ENCODE measurements at places on chromosomes 2 and 18.

DNA sequence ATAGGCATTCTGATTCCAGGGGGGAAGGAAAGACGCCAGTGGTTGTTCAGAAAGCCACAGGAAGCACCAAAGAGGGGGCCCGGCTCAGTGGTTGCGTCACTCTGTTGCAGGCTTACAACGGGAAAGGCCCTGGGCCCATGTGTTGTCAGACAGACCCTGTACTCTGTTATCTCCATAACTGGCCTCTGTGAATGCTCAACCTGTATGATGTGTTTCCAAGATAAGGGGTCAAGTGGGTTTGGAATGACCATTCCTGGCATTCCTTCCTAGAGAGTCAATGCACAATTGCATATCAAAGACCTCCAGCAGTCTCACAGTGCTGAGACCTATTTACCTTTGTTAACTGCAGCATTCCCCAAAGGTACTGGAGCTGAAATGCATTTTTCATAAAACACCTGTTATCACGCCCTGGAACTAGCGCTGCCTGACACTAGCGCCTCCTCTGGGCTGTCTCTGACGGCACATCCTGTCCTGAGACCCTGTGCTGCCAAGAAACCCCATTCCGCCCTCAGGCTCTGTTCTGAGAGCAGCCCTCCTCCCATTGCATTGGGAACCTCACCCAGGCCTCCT, 13.2 kb upstream of the LRRFIP1 start:
- DNase-seq = no peak

- no peak for DNase-seq
These were observed 31.0 kb downstream of the RNF125 start for GRCh38 chr18:32049393-32050171.

DNA sequence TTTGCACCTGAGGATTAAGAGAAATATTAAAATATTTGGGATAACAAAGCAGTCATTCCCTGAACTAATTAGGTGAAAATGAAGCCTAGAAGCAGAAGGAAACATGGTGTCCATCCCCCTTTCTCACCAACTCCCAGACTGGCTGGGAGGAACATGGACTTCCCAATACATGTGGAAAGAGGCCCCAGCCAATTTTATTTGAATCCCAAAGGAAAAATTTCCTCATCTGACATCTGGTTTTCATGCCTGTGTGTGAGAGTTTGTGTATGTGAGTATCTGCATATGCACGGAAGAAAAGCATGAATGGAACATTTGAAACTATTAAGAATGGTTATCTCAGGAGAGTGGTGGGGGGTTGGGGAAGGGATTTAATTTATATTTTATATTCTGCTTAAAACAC, 84.3 kb downstream of the COPS8 start:
- DNase-seq = no peak

DNA sequence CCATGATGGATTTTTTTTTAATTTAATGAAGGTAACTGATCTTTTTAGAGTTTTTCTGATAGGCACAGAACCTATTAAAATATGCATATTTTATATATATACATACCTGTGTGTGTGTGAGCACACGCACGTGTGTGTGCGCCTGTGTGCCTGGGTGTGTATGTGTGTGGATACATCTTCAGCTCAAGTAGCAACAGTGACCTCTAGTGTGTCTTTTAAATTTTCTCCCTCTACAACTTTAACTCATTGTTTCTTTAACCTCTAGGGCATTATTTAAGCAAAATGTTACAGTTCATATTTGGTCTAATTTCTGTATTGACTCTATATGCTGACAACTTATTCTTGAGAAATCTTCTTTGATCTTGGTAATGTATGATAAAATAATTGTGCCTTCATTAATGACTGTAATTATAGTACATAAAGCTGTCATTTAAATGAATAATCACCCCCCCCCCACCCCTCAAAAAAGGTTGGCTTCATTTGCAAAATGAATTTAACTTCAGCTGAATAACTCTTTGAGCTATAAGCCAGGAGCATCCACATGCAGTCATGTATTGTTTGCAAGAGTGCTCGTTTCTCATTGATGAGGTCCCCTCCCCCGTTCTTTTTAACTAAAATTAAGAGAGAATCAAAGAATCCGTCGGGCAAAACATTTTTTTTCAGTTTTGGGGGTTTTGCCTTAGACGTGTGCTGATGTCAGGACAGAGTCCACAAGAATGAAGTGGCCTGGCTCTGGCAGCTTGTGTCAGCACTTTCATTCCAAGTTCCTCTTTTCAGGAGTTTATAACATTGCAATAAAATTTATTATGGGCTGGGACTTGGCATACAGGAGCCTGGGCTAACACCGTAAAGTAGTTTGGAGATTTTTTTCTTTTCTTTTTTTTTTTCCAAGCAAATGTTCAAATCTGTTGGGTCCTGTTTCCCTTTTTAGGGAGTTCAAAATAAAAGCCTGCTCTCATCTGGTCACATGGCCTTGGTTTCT, 80.0 kb downstream of the ETAA1 start:
- peak; percentile 43 for DNase-seq

DNA sequence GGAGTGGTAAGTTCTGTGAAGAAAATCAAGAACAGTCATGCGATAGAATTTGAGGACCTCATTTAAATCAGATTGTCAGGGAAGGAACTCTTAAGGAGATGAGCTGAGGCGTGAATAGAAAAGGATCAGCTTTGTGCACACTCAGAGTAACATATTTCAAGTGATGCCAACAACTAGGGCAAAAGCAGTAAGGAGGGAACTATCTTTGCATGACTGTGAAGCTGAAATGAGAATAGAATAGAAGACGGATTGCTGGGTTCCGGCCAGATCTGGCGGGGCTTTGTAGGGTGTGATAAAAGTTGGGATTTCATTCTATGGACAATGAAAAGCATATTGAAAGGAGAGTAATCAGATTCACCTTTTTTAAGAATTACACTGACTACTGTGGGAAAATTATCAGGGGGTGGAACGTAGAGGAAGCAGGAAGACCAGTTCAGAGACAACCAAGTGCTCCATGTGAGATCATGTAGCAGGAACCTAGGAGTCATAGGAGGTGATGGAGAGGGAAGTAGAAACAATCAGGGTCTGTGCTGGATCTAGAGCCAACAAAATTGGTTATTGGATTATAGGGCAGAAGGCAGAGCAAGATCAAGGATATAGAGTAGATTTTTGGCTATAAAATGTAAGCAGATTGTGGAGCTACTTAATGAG, 884.3 kb downstream of the DCC start:
- no peak for DNase-seq

All from AG20443 (cell line).